COR-L47 (cell line): ENCODE measurements at places on chromosomes 2 and 18.

GRCh38 chr2:113905886-113906285, 16.0 kb downstream of the ACTR3 start:
- no peak for DNase-seq

GRCh38 chr2:170202437-170202836, 24.5 kb downstream of the MYO3B start:
- no peak for DNase-seq

GRCh38 chr2:62458206-62458641, 47.8 kb downstream of the TMEM17 start:
- DNase-seq = no peak

GRCh38 chr2:205696927-205697441, 14.7 kb downstream of the NRP2 start:
- DNase-seq = no peak
